ENCODE measurements at places on chromosomes 3 and 15. TPM values are rescaled to one million over a fixed set of nuclear protein-coding genes. Genes with fewer than 3 reads are reported as not detected.

The MEGF11 gene
- total RNA-seq = 3.0 TPM

The SLC9C1 gene
- total RNA-seq = not detected

The KIF23 gene
- total RNA-seq = 2.7 TPM

The SKOR1 gene
- 0.52 TPM for total RNA-seq

The SERINC4 gene
- total RNA-seq = not detected

The TERB2 gene
- not detected for total RNA-seq
